ENCODE measurements at places on chromosomes 13 and 19. TPM values are rescaled to one million over a fixed set of nuclear protein-coding genes. Genes with fewer than 3 reads are reported as not detected.
A peak's percentile ranks its signal among the peaks of the same experiment; 100 is the strongest.

- no peak for DNase-seq
Observed at GRCh38 chr13:63514886-63515285, 2099.2 kb upstream of the PCDH20 start.

DNA sequence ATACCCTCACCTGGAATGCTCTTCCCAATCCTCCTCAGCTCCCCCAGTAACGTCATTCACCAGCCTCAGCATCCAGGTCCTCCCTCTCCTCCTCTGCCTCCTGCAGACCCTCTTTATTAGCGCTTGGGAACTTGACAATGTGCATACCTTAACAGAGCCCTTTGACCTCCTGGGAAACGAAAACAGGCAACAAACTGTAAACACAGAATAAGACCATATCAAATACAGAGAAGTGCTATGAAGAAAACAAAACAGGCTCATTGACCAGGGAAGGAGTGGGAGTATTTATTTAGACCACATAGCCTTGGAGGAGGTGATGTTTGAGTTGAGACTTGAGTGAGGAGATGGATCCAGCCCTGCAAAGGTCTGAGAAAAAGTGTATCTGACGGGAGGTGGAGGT, 107.9 kb upstream of the SLC7A1 start:
- DNase-seq: no peak

GRCh38 chr13:94711561-94712286, 621 bp downstream of the SOX21 start:
- DNase-seq: no peak

DNA sequence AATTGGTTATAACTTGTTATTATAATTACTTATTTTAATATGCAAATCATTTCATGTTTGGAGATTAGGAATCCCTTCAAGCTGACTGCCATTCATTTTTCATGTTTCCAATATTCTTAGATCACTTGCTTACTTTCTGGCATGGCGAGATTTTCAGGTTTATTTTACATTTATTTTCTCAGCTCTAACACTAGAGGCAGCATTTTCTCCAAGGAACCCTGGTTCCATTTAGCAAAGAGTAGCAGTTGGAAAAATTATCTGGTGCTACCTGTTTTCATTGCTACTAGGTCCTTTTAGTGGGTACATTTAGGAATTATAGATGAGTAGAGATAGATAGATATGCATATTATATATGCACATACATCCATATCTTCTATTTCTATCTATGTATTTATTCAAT, 90.9 kb upstream of the TRPC4 start:
- no peak for DNase-seq

GRCh38 chr13:111462221-111462764, 141.9 kb downstream of the TEX29 start:
- no peak for DNase-seq

DNA sequence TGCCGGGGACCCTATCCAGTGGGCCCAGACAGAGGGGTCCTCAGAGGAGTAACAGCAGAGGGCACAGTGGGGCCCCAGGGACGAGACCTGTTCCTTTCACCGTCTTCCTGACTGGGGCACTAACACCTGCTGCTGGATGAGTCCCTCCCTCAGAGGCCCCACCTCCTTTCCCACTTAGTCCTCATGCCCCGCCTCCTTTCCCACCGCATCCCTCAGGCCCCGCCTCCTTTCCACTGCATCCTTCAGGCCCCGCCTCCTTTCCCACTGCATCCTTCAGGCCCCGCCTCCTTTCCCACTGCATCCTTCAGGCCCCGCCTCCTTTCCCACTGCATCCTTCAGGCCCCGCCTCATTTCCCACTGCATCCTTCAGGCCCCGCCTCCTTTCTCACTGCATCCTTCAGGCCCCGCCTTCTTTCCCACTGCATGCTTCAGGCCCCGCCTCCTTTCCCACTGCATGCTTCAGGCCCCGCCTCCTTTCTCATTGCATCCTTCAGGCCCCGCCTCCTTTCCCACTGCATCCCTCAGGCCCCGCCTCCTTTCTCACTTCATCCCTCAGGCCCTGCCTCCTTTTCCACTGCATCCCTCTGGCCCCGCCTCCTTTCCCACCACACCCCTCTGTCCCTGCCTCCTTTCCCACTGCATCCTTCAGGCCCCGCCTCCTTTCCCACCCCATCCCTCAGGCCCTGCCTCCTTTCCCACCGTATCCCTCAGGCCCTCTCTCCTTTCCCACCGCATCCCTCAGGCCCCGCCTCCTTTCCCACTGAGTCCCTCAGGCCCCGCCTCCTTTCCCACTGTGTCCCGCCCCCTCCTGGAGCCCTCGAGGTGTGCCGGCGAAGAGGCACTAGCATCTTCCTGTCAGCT, 6.7 kb downstream of the SPPL2B start:
- DNase-seq: no peak

DNA sequence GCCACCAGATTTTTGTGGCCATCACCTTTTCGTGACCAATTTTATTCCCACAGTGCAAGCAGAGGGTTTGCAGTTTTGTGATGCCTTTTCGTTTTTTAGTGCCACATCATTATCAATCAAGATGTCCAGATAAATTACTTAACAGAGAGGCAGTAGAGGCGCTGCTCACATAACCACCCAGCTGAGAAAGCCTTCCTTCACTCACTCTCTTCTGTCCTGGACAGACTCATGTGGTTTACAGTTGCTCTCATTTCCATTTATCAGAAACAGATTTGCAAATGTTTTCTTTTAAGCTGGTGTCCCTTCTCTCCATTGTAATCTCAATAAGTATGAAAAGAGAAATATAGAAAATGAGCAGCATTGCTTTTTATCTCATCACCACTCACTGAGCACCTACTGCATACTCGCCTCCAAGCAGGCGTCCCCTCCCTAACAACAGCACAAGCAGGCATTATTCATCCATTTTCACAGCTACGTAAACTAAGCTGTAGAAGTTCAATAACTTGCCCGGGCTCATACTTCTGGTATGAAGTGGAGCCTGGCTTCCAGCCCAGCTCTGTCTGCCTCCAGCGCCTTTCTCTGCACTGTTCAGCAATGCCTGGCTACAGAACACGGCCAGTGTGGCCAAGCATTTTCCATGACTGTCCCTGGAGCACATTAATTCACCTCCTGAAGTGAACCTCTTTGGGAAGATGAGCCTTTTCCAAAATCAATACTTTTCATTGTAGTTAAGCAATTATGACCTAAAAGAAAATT, 34.6 kb upstream of the KATNAL1 start:
- DNase-seq: peak; percentile 82

DNA sequence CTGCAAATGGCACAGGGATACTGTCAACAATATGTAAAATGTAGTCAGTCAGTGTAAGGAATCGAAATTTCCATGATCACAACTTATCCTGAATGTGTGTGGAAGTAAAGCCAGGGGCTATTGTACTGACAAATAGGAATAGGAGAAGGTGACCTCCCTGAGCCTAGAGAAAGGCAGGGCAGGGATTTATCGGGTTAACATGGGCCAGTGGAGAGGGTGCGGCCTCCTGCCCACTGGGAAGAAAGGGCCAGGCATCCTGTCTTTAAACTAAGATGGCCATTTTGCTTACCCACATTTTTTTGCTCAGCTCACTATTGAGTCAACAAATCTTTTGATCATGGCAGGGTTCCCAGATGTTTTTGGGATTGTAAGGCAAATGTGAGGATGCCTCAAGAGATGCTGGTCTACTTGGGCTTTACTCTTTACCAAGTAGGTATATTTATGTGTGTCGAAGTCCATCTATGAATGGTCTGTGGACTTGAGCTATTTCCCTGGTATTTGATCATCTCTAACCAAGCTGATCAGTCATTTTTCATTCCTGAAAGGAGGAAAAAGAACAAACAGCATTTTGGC, 116.6 kb upstream of the RNF113B start:
- no peak for DNase-seq

- DNase-seq: no peak
Observed at GRCh38 chr19:48633148-48634035, 3.8 kb downstream of the DBP start.

- DNase-seq: no peak
Observed at GRCh38 chr19:28966737-28967399, 246.1 kb downstream of the UQCRFS1 start.

- no peak for DNase-seq
Observed at GRCh38 chr13:37302686-37303085, 197.2 kb upstream of the CSNK1A1L start.

- DNase-seq: no peak
Observed at GRCh38 chr13:102830646-102831045, 15.2 kb upstream of the ERCC5 start.

DNA sequence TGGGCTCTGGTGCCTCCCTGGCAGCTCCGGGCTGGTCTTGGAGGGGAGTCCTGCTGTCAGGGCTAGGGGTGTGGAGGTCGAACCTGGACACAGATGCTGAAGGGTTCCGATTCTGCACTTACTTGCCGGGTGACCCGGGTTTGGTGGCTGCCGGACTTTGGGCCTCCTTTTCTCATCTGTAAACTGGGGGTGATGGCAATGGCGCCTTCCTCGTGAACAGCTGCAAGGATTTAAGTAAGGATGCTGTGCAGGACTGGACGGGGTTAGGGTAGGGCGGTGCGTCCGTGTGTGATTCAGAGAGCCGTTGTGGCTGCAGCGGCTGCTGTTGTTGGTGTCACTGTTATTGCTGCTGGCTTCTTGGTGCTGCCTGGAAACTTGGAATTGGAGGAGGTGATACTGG, 2.4 kb downstream of the HPN start:
- DNase-seq: peak; percentile 14

GRCh38 chr13:43424412-43424811, 362.4 kb downstream of the ENOX1 start:
- no peak for DNase-seq

DNA sequence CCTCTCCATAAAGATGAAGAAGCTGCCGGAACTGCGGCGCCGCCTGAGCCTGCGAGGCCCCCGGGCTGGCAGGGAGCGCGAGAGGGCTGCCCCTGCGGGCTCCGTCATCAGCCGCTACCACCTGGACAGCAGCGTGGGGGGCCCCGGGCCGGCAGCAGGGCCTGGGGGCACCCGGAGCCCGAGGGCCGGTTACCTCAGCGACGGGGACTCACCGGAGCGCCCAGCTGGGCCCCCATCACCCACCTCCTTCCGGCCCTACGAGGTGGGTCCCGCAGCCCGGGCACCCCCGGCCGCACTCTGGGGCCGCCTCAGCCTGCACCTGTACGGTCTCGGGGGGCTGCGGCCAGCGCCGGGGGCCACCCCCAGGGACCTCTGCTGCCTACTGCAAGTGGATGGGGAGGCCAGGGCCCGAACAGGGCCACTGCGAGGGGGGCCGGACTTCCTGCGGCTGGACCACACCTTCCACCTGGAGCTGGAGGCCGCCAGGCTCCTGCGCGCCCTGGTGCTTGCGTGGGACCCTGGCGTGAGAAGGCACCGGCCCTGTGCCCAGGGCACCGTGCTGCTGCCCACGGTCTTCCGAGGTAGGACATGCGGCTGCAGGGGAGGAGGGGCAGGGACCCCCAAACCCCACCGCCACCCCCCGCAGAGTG, 2.7 kb downstream of the SYDE1 start:
- no peak for DNase-seq

- DNase-seq: peak; percentile 86
Observed at GRCh38 chr19:41426952-41427646, at the start of gene B3GNT8. Gene B3GNT8 (minus strand): TSS chr19:41427374. CDS start chr19:41426778, 596 bp downstream.

DNA sequence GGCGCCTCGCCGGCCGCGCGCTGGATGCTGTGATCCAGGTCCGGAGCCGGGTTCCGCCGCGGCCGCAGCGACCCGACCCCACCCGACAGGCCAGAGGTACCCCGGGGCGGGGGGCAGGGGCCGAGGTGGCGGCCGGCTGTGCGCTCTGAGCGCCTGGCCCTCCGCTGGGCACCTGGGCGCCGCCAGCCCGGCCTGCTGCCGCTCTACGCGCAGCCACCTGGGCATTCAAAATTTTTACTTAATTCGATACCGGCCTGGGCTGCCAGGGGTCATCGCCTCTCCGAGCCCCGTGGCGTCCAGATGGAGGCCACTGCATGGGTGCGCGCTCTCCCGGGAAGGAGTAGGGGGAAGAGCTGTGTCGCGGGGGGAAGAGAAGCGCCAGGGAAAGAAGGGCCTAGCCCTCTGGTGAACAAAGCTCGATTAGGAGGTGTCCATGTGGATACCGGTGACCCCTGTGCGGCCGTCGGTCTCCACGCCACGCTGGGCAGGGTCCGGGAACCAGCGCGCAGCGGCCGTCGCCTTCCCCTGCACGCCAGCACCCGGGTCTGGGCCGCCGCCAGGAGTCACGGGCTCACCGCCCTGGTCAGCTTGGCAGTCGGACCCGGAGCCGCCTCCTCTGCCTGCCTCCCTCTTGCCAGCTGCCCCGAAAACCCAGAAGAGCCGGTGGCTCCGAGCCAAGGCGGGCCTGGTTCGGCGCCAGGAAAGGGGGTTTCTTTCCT, 666 bp downstream of the BIVM start:
- peak; percentile 52 for DNase-seq

DNA sequence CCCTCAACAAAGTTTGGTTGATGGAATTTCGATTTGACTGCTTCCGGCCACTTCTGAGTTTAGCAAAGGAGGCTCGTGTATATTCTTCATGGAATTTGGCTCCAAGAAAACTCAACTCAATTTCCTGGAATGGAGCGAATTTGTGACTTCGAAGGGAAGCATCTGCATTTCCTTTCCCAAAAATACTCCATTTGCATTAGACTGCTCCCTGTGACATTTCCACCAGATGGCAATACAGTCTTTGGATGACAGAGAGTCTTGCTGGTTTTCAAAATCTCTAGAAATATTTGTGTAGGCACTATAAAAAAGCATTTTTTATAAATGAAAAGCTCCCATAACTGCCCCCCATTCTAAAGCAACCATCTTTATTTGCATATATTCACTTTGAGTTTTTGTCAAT, 4.1 kb downstream of the C1QTNF9 start:
- no peak for DNase-seq

- no peak for DNase-seq
Observed at GRCh38 chr19:14482172-14482941, 7.2 kb upstream of the PTGER1 start.

- DNase-seq: no peak
Observed at GRCh38 chr13:68050761-68051160, 820.6 kb upstream of the PCDH9 start.

- no peak for DNase-seq
Observed at GRCh38 chr13:50587645-50588373, 255.7 kb downstream of the DLEU7 start.

Gene CRB3
- polyA plus RNA-seq: not detected

Gene CSNK1G2
- polyA plus RNA-seq: 48.7 TPM

Gene DIAPH3
- 0.42 TPM for polyA plus RNA-seq

Gene CYP4F3
- not detected for polyA plus RNA-seq

Gene COL5A3
- polyA plus RNA-seq: 6.7 TPM

Gene CNFN
- polyA plus RNA-seq: 0.91 TPM

Gene SWSAP1
- polyA plus RNA-seq: 1.4 TPM

Gene REEP6
- 9.7 TPM for polyA plus RNA-seq

Gene CDC42EP5
- 0.55 TPM for polyA plus RNA-seq

Gene CYP4F12
- 8.9 TPM for polyA plus RNA-seq

Gene SOHLH2
- polyA plus RNA-seq: 1.0 TPM

Gene CEACAM5
- not detected for polyA plus RNA-seq

Gene SMIM17
- polyA plus RNA-seq: 0.22 TPM
